ENCODE measurements at places on chromosomes 5 and 9.

DNA sequence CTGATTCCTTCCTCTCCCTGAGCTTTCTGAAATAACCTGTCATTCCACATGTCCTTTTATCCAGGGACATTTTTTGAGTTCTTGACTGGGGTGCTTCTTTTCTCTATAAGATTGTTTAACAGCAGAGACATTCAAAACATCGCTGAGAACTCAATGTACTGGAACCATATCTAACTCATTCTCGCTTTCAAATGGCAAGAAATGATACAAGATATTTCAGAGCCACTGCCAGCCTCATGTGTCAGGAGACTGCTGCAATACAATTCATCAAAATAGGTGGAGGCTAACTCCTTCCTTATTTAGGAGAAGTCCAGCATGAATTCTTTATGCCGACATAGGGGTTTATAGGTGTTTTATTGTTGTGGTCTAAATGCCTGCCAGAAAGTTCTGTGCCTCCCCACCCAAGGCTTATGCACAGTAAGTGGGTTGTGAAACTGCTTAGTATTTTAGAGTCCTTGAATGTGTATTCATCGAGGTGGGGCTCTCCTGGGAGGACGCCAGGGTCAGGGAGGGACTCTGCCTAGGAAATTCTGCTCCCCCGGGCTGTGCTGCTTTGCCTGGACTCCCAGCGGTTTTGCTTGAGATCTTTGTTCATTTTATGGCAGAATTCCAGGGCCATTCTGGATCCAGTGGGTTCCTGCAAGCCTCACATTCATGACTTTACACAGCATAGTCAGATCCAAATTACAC is 53.9 kb downstream of the ZNF474 start:
- ATAC-seq = peak; percentile 78

- no peak for ATAC-seq
These were observed 24.8 kb downstream of the TTC1 start for GRCh38 chr5:160033546-160034252.

DNA sequence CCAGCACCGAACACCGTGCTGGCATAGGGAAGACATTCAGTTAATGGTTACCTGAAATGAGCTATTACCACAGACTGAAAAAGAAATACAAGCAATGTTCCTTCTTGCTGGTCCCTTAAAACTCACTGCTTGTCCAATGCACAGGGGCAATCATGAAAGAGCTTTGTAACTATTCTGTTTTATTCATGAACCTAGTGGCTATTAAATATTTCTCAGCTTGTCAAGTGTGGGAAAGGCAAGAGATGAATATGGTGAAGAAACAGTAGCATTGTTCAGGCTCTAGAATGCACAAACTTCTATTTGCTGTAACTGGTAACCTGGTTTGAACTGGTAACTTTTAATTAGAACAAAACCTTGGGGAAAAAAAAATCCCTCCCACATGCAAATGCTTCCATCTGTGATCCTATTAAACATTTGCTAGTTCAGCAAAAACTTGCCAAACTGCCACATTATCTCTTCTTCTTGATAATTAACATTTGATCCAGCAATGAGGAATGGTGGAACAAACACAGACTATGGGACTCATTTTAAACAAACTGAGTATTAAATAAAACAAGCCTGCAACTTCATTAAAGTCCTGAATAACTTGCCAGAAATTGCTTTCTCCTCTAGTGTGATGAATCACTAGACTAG is 36.1 kb downstream of the YIPF5 start:
- no peak for ATAC-seq

GRCh38 chr9:82418334-82418733 is 429.8 kb downstream of the SPATA31D1 start:
- no peak for ATAC-seq

DNA sequence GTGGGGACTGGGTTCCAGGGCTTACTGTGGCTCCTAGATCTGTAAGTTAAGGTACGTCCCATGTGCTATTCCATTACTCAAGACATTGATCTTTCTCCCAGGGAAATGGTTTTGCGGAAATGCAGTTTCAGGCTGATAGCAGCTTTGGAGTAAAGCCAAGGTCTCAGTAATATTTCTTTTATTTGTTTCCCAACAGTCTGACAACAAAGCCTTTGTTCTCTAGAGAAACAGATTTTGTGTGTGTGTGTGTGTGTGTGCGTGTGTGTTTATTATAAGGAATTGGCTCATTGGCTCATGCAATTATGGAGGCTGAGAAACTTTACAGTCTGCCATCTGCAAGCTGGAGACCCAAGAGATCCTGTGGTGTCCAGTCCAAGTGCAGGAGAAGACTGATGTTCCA is 12.1 kb upstream of the POC5 start:
- ATAC-seq = no peak

DNA sequence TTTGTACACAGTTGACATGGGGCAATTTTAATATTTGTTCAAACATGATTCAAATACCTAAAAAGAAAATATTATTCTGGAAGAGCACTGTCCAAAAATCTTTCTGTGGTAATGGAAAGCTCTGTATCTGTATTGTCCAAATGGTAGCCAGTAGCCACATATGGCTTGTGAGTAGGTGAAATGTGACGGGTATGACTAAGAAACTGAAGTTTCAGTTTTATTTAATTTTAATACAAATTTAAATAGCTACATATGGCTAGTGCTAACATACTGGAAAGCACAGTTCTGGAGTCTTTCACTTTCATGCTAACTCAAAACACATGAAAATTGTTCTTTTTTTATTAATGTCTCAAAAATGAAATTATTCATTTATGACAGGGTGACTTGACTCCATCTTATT is 132.6 kb downstream of the PLK2 start:
- ATAC-seq = no peak

GRCh38 chr9:133730994-133731715 is 7.0 kb downstream of the SARDH start:
- ATAC-seq = no peak

- ATAC-seq = peak; percentile 37
These were observed 69.5 kb upstream of the OSMR start for GRCh38 chr5:38776149-38776896.

GRCh38 chr9:130606887-130607600 is 27.7 kb downstream of the FUBP3 start:
- no peak for ATAC-seq

GRCh38 chr9:78544230-78544629 is 247.3 kb downstream of the PSAT1 start:
- ATAC-seq = no peak

DNA sequence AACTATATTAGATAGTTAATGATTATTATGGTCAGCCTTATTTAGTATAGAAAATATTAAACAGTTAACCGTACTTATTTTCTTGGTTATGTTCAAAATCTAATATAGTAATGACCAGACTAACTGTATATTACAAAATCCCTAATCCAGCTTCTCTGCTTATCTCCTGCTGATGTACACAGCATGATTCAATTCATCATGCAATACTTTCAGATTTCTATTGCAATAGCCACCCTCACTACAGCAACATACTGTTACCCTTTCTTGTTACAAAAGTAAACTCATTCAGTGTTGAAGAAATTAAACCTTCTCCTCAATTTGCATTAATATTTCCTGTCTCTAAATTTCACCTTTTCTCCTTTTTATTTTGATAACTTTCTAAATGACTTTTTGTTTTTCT is 1375.0 kb upstream of the NUDT12 start:
- no peak for ATAC-seq

- no peak for ATAC-seq
These were observed 4.0 kb upstream of the INPP5E start for GRCh38 chr9:136443687-136444086.

- no peak for ATAC-seq
These were observed 142.4 kb upstream of the IRX4 start for GRCh38 chr5:2024986-2025721.

- no peak for ATAC-seq
These were observed 171.9 kb downstream of the ZNF462 start for GRCh38 chr9:107034831-107035230.

GRCh38 chr9:10479172-10479571 is 133.6 kb downstream of the PTPRD start:
- ATAC-seq = no peak

GRCh38 chr9:1918622-1919021 is 96.5 kb upstream of the SMARCA2 start:
- no peak for ATAC-seq
